Tibial nerve (tissue), 4 donors: ENCODE measurements at places on chromosomes 6 and 20.

DNA sequence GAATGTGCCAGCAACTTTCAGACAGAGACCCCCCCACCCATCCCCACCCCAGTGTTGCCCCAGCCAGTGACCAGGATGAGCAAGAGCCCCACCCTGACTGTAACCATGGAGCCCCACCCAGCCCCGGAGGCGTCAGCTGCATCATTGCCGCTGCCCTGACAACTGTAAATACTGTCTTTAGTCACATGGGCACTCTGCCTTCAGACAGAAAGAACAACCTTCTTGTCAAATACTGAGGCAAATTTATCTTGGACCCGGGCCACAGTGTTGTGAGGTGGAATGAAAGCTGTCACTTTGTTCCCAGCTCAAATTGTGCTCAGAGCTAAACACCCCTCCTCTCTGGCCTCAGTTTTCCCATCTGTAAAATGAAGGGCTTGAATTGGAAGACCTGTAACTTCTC lies 23.7 kb downstream of the MOCS3 start:
- DNase-seq, result no peak

- no peak for DNase-seq
These were observed 52.3 kb upstream of the IFNGR1 start for GRCh38 chr6:137271245-137272183.

DNA sequence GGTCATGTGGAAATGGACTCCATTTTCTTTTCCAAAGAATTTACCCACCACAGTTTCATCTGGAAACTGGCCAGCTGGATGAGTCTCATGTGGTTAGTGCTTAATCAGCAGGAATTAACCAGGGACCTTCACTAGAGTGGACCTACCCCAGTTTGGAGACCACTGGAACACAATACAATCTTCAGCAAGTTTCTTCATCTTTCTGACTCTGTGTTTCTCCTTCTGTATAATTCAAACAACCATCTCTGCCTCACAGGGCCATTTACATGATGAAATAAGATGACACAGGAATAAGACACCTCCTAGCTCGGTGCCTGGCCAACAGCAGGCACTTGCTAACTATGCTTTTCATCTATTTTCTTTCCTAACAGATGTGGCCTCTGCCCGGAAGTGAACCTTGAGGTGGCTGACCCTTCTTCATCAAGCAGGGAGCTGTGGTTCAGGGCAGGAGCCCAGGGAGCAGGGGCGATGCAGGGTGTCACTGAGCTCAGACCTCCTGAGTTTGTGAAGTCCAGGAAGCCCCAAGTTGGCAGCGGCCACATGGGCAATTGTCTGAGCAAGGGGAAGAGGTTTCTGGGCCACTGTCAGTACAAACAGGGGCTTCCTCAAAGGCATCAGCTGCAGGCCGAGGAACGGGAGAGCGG lies 98.8 kb downstream of the SOD2 start:
- no peak for DNase-seq

DNA sequence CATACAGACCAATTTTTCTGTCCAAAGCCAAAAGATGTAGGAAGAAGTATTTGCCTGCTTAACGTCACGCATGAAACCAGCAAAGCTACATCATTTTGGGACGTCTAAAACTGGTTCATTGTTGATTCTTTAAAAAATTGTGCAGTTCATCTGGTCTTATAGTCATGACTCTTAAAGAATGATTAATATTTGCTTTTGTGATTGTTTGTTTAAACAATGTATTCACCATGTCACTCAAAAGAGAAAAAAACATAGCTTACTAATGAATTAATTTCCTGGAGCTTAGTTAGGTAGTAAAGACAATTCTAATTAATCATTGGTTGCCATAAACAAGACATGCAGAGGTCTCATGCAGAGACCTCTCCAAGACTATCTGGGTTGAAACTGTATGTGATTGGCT lies 157.3 kb downstream of the RPS12 start:
- no peak for DNase-seq

DNA sequence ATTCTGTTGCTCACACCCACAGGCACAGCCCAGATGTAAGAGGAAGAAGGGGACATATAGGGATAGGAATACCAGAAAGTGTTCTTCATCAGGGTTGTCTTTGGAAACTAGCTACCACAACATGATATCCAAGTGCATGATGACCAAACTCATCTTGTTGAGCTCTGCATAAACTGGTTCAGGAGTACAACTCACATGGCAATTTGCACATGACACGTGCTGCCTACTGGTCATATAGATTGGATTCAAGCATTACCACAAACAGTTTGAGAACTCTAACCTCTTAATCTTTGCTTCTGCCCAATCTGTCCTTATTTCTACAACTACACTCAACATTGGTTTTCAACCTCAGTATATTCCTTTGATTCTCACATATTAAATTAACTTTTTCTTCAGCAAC lies 184.7 kb upstream of the PCSK2 start:
- DNase-seq, result no peak
